ENCODE measurements at places on chromosomes 5 and 9.

DNA sequence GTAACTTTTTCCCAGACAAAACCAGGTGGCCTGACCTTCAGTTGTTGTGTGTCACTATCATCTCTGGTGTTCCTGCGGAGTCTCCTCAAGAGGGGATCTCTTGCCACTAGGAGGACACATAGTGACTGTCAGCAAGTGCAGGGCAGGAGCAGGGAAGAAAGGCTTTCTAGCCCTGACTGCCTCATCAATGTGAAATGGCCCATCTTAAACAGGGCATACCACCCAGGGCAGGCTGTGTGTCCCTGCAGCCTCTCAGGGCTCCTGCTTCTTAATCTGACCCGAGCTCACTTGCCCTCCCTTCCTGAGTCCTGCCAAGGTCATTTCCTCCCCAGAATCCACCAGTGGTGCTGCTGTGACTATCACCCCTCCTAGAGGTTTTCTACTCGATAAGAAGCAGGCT, 57.4 kb upstream of the SIMC1 start:
- no peak for DNase-seq

GRCh38 chr9:89675058-89675742, 70.4 kb downstream of the GADD45G start:
- no peak for DNase-seq

DNA sequence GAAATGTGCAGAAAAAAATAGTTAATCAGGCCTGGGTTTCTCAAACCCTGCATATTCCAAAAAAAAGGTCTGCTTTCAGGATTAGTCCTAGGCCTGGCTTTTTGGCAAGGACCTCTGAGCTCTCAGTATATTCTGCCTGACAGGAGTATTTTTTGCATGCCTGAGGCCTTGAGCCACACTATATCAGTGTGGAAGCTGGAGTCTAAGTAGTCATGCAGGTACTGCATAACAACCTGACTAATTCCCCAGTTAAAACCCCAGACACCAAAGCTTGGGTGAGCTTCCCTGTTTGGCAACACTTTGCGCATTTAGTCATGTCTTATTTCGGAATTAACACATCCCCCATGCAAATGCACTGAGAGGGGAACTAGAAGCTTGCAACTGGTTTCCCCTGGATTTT, 359.5 kb downstream of the CETN3 start:
- DNase-seq: no peak

DNA sequence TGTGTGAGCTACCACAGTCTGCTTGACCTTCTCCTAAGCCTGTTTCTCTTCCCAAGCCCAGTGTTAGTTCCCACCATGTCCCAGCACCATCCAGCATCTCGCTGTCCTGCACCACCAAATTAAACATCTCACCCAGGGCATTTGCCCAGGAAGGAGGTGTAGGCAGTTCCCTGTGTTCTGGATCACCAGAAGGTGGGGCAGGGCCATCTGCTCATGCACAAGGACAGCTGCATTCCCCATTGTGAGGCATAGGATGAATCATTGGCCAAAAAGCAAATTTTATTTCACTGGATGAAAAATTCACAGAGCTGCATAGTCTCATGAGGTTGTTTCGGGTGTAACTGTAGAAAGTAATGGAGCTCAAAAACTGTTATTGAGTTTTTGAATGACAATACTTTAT, 89.5 kb upstream of the GRIA1 start:
- DNase-seq: no peak

- DNase-seq: no peak
Measured at GRCh38 chr5:81995407-81995806, 23.6 kb downstream of the ATG10 start.

DNA sequence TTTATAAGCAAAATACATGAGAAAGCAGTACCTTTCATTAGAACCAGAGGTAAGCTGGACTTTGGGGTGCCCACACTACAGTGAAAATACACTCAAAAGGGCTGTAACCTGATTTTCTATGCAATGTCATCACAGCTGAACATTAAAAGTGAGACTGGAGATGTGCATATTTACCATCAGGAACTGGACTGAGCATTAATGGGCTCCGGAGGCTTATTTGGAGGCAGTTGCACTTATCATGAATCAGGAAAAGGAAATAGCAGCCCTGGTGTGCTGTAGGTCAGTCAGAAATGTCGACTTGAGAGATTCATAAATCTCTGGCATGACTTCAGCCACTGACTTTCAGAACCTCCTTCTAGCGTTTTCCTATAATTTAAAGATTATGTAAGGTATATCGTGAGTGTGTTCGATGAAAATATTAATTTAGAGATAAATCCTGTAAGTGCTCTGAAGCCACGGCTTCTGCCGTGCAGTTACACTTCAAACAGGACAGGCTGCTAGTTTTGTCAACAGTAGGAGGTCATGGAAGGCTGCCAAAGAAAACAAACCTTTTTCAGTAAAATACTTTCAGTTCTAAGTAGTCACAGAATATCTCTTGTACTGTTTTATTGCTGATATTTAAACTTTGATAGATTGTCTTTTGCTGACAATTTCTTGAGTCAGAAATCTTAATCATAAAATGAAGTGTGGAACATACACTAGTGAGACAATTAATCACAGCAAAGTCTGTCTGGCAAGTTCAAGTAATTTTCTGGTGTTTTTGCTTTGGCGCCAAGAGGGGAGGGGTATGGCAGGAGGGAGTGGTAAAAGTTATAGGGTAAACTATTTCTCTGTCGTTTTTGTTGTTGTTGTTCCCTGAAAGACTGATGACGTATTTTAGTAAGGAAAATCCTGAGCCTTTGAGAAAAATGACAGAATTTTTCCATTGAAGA, 939.7 kb downstream of the NR2F1-AS1 start:
- peak; percentile 55 for DNase-seq

DNA sequence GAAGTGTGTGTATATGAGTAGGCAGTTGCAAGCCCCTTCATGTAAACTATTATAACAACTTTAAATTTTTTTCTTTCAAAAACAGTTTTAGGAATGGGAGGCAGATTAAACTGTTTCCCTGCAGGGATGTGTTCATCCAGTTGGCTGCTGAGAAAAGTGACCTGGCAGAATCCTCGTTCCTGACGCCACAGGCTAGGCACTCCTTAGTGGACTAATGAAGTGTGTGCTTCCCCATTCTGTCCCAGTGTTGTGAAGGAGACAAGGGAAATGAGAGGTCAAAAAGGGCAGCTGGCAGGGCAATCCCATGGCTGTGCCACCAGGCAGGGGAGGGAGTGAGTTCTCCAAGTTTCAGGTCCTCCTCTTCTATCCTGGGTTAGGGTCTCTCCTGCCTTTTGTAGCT, 59.8 kb downstream of the FOXD1 start:
- no peak for DNase-seq

All from HEK293T (cell line).